Sigmoid colon (tissue), 7 donors: ENCODE measurements at places on chromosomes 2 and 18. TPM values are rescaled to one million over a fixed set of nuclear protein-coding genes. Genes with fewer than 3 reads are reported as not detected.

DNA sequence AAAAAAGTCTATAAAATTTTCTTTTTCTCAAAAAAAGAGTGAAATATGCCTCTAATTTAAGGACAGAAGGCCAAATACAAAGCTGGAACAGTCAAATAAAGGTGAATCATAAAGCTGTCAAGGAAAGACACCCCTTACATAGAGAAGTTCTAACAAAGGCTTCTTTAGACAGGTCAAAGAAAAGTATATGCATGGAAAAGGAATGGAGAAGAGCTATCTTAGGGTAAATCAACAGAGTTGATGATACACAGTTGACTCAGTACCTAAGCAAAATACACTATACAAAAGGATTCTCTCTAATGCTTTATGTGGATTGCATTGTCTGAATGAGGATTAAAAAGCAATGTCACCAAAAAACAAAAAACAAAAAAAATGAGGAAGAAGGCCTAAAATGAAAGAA is 214.8 kb downstream of the TXNL1 start:
- DNase-seq = no peak

- DNase-seq = no peak
Observed at GRCh38 chr18:9366126-9366714, 31.6 kb downstream of the TWSG1 start.

DNA sequence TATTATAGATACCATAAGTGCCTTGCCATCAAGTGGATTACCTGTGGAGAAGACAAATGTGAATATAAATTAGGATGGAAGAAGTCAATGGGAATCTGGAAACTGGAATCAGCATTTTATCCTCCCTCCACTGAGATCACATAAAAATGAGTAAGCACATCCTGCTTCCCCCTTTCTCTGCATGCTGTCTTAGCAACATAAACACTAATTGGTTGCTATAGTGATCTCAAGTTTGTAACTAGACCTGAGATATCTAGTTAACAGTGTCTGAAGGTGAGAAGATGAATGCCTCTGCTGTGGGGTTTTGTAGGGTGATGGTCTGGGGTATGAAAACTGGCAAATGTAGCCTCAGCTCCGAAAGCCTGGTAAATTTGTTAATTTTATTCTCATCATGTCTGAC is 1357.5 kb upstream of the CELF4 start:
- DNase-seq = no peak

DNA sequence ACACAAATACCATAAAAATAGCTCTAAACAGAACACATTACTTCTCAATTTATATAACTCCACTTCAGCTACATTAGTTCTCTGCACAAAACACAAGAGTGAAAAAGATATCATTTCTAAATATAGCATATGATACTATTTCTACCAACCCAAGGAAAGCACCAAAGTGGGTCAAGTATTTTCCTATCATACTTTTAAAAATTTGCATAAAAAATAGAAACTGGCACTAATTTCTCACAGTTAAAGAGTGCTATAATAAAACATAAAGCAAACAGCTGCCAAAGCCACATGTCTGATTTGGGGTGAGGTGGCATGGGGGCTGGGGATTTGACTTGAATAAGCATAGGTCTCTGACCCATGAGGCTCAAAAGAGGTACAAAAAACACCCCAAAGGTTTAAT is 61.5 kb downstream of the BARD1 start:
- no peak for DNase-seq

GRCh38 chr2:95274291-95275150 is at the start of gene PROM2:
TSS of gene PROM2 (plus strand) at chr2:95274449. CDS start at chr2:95274586, 137 bp downstream.
- DNase-seq = peak; percentile 53

DNA sequence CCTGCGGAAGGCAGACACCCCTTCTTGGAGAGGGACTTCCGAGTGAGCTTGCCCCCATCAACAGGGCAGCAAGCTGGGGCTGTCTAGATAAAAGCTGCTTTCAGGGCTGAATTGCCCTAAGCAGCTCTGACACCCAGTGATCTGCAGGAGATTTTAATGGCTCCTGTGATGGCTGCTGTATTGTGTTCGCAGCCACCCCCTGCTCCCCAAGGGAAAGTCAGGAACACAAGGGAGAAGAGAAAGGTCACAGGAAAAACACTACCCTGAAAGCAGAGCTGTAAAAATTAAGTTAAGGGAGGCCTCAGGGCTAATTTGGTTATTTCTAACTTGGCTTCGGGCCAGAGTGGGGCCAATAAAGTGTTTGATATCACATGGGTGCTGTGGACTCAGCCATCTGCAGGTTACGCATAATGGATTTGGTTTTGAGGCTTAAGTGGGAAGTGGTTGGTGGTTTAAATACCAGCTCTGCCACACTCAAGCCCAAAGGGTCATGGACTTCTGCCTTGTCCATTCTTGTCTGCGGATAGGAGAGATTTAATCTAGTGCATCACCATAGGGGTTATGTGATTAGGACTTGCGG is 147.6 kb downstream of the CLIP4 start:
- DNase-seq = peak; percentile 14

DNA sequence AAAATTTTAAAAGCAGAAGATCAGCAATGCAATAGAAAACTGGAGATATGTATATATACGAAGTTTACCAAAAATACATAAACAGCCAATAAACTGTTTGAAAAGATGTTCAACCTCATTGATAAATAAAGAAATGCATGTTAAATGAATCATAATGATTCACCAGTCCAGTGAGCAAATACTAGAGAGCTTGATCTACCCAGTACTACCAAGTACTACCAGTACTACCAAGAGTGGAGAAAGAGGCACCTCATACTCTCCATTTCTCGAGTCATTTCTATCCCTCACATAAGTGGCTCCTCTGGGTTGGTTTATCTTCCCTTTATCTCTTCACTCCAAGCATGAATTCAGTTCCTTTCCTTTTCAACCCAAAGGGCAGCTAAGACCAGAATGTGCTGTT is 138.9 kb downstream of the MREG start:
- no peak for DNase-seq

DNA sequence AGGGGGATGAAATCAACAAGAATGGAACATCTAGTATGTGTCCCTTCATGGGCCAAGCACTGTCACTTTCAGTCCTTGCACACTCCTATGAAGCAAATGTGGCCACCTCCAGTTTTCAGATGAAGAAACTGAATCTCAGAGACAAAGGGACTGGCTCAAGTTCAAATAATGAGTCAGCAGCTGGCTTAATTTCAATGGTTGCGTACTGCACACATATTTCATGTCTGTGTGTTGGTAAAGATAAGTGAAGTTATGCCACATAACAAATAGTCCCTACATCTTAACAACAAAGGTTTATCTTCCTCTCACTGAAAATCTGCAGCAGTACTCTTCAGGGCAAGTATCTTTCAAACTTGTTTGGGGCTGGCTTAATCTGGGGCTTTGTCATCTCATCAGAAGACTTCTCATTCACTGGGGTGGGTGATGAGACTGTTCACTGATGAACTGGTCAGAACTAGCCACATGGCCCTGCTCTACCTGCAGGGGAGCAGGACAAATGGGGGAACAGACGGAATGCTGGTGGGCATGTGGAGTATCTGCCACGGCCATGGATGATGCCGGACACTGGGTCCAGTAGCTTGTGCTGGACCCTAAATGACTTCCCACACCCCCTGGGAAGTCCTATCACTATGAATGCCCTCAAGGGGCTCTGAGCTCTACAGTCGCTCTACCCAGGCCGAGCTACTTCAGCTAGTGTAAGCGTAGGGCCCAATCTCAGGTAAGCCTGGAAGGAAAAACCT is 263.2 kb downstream of the CYP26B1 start:
- no peak for DNase-seq

- DNase-seq = no peak
Observed at GRCh38 chr2:106205488-106205887, 11.4 kb upstream of the UXS1 start.

DNA sequence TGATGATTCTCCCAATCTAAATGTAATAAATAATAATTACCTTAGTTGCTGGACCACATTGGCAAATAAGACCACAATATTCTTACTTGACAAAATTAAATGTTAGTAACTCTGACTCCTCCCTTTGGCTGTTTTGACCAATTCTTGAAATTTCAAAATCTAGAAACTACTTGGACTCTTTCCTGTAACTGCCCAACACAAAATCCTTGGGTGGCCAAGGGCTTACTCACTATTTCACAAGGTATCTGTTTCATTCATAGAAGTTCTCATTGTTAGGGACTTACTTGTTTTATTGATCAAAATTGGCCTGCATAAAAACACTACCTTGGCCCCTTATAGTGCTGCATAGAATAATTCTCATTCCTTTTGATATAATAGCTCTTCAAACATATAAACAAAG is 19.4 kb downstream of the CDH20 start:
- DNase-seq = no peak

GRCh38 chr18:4524096-4524495 is 69.0 kb upstream of the DLGAP1 start:
- no peak for DNase-seq

GRCh38 chr2:239015218-239015900 is 167.5 kb downstream of the TWIST2 start:
- DNase-seq = peak; percentile 52

- DNase-seq = peak; percentile 80
Observed at GRCh38 chr2:144524118-144525009, 4.4 kb upstream of the ZEB2 start.

DNA sequence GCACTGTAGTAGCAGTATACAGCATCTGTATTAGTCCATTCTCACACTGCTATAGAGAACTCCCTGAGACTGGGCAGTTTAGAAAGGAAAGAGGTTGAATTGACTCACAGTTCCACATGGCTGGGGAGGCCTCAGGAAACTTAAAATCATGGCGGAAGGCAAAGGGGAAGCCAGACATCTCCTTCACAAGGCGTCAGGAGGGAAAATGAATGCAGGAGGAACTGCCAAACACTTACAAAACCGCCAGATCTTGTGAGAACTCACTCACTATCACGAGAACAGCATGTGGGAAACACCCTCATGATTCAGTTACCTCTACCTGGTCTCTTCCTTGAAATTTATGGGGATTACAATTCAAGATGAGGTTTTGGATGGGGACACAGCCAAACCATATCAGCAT is 25.4 kb downstream of the MAP4K4 start:
- DNase-seq = no peak

GRCh38 chr2:113083296-113083695 is 15.5 kb downstream of the IL1F10 start:
- no peak for DNase-seq

GRCh38 chr2:118752762-118753429 is 94.6 kb downstream of the EN1 start:
- DNase-seq = no peak

DNA sequence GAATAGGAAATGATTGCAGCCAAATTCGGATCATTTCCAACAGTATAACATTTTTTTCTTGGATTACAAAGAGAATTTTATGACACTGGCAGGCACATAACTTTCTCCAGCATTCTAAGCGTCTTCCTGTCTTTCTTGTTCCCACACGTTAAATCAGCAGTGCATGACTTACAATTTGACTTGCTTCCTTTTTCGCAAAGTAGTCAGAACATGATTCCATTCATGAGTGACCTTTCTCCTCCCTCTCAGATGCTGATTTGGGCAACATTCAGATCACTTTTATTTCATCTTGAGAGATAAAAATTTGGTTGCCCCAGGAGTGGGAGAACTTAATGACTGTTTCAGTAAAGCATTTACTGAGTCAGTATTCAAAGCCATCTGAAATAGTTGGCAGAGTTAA is 858.7 kb upstream of the ACVR2A start:
- DNase-seq = no peak

- no peak for DNase-seq
Observed at GRCh38 chr2:33617401-33617800, 18.3 kb upstream of the FAM98A start.

DNA sequence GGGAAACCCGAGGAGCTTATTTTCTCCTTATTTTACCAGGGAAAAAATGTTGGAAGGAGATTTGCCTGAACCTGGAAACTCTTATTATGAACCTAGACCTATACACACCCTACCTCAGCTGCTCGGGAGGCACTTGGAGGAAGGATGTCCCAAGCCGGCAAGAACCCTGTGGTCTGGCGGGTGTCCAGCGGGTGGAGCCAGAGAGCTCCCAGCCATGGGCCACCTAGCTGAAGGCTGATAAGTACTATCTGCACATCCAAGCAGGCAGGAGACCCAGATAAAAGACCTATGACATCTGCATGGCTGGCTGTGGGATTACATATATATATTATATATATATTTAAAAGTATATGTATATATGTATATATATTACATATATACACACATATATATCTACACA is 1.1 kb upstream of the SLC14A1 start:
- DNase-seq = peak; percentile 79

- no peak for DNase-seq
Observed at GRCh38 chr2:192140236-192140839, 54.4 kb downstream of the TMEFF2 start.

CAPN13 gene
- total RNA-seq = not detected

DAW1 gene
- total RNA-seq = not detected

NEMP2 gene
- total RNA-seq = 4.1 TPM

ANKRD30BL gene
- not detected for total RNA-seq

FIGN gene
- 2.9 TPM for total RNA-seq

REEP1 gene
- total RNA-seq = 61.7 TPM

REG3G gene
- not detected for total RNA-seq

NEU2 gene
- total RNA-seq = not detected

ACTR3 gene
- 171 TPM for total RNA-seq

DUSP19 gene
- total RNA-seq = 5.0 TPM

DES gene
- 13,684 TPM for total RNA-seq

FAM168B gene
- total RNA-seq = 125 TPM

SEMA4C gene
- total RNA-seq = 68.8 TPM
